DMS 273 treated with DMSO at 0.1 percent for 48 hours (cell line): ENCODE measurements at places on chromosomes 1 and 21.

DNA sequence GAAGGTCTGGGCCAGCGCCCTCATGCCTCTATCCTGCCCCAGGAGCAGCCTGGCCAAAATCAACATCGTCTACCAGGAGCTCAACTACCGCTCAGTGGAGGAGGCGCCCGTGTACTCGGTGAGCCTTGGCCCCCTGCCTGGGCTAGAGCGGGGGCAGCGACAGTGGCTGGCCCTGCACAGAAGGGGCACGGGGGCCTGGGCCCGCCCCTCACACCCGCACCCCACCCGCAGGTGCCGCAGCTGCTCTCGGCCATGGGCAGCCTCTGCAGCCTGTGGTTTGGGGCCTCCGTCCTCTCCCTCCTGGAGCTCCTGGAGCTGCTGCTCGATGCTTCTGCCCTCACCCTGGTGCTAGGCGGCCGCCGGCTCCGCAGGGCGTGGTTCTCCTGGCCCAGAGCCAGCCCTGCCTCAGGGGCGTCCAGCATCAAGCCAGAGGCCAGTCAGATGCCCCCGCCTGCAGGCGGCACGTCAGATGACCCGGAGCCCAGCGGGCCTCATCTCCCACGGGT, 10.8 kb downstream of the SCNN1D start:
- DNase-seq, result no peak

DNA sequence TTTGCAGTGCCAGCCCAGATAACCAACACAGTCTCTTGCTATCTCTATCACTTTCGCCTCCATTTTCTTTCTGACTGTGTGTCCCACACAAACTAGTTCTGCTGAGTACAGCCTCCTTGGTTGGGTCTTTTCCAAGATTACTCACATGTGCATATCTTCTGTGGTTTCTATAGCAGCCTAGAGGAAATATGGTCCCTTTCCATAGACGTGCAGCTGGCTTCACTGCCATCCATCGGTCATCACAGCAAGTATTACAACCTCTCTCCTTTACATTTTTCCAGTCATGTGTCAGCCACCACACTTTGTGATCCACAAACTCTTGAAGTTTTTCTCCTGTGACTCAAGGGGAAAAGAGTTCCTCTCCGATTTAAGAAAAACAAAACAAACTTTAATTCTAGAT, 893.4 kb upstream of the ADGRL4 start:
- no peak for DNase-seq

- DNase-seq, result no peak
Observed at GRCh38 chr1:158445376-158445775, 16.3 kb upstream of the OR10K1 start.

GRCh38 chr1:152185544-152186391, 26.7 kb upstream of the RPTN start:
- peak; percentile 83 for DNase-seq

DNA sequence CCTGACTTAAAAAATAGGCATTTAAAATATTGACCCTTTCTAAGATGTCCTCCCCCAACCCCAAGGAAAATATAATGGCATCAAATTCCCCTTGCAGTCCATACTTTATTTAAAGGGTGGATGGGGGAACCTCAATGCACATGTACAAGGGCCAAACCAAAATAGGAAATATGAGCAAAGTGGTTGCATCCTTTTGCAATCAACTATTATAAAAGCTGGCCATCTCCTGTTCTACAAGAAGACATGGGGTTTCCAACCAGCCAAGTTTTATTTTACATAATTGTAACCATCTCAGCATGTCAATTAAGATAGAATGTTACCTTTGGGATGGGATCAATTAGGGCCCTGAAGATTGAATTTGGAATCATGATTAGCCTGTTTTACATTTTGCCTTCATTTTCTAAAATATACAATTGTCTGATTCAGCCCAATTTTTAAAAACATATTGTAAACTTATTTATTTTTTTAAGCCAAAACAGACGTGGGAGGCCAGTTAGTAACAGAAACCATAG, 146.7 kb upstream of the NFIA start:
- DNase-seq, result no peak

DNA sequence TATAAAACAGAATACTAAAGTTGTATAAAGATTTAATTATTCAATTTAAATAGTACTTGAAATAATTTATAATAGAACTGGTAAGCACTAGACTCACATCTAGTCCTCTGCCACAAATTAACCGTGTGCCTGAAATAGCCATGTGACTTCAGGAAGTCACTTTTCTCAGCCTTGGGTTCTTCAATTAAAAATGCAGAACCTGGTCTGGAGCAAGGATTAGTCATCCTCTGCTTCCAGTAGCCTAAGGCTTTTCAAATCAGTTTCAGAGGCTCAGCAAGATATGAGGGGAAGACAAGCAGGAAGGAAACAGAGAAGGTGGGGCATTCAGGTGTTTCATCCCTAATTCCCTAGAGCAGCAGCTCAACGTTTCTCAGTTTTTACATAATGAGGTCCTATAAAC, 23.0 kb downstream of the DPH5 start:
- DNase-seq, result no peak

- no peak for DNase-seq
Observed at GRCh38 chr1:117630423-117630998, 24.7 kb downstream of the TENT5C start.

DNA sequence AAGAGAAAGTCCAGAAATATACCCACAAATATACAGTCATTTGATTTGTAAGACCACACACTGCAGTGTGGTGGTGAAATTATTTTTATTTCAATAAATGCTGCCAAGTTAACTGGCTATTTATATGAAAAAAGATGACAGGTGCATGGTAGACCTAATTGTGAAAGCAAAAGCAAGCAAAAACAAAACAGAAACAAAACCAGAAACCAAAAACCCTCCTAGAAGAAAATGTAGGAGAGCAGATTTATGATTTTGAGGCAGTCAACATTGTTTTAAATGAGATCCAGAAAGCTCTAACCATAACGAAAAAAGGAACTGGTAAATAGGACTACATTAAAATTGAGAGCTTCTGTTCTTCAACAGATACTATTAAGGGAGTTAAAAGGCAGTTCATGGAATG, 303.6 kb downstream of the PRDM2 start:
- no peak for DNase-seq

GRCh38 chr1:224615861-224616755, at the start of gene CNIH3:
TSS of gene CNIH3 (plus strand) at chr1:224616317. CDS start at chr1:224617175, 858 bp downstream.
- peak; percentile 94 for DNase-seq

DNA sequence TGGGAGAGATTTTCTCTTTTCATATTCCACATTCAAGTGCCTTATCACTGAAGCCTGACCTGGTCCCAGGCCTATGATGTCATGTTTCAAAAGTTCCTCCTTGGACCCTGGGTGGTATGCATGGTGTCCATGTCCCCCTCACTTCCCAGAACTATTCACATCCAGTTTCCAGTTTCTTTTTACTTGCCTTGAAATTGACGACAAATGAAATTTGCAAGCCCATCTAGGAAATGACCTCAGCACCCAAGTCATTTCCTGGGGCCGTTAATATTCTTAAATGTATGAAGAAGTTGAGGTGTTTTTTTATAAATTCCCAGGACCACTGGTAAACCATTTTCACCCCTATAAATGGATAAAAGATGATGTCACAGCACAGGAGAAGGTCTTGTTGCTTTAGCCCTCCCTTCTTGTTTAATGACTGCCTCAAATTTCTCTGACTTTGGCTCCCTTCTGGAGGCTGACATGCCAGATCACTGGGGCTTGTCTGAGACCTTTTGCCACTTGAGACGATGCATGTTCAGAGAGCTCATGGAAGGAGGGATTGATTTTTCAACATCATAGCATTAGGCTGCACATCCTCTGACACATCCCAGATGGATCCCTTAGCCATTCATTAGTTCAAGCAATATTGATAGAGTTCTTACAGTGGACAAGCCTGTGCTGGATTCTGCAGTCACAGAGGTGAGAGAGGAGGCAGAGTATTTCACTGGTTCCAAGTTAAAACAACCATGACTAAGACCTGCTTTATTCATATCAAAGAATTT, 221.3 kb downstream of the PLPP3 start:
- no peak for DNase-seq

DNA sequence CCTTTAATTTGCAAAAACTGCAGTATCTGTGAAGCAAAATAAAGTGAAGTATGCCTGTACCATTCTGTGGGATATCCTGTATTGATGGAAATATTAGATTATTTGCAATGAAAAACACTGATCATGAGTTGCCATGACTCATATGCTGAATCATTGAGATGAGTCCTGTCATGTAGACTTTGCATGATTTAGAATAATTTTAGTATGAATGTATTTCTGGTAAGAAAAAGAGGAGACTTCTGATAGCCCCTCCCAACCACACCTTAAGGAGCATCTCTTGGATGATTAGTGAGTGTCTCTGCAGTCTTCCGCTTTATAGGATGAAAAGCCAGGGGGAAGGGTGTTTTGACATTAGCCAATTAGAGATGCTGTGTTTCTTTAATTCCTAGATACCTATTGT, 55.2 kb upstream of the PTGS2 start:
- DNase-seq, result no peak

DNA sequence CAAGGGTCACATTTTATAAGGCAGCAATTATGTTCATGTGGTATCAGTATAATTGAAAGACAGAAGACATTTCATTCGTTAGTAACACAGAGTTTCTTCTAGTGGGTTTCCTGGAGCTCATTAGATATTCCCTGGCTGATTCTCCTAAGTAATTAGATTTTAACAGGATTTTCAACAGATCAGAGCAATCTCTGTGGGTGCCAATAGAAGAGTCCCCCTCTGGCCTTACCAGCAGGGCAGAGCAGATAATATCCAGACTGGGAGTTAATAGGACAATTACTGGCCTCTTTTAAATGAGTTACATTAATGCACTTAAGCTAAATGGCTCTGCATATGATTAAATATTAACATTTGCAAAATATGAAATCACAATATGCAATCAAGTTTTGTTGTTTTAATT, 74.2 kb upstream of the FOXD3 start:
- no peak for DNase-seq

DNA sequence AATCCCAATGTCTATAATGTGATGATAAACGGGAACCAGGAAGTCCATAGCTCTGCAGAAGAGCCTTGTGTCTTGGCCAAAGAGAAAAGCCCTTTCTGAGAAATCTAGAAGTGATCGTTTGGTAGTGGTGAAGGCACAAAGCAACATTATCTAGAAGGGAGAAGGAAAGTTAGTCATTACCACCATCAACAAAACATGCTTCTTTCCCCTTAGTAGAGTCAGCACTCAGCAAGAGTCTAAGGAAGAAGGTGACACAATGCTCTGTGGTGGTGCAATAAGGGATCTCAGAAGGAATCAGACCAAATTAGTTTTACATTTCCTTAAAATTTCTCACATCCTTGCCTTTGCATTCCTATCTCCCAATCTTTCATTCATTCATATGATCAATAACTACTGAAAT, 134.4 kb upstream of the PRDX6 start:
- no peak for DNase-seq

DNA sequence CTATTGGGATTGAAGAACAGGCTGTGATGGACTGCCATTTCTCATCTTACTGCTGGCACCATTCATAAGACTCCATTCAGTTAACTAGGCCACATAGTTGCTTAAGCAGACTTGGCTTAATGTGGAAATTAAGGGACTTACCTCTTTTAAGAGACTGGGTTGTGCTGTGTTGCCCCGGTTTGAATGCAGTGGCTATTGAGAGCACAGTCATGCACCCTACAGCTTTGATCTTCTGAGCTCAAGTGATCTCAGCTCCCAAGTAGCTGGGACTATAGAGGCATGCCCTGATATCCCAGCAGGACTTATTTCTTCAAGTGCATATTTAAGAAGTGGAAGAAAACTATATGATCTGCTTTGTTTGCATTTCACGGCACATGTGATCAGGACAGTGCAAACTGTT, 181.1 kb downstream of the RASAL2 start:
- DNase-seq, result no peak
